Activated T-cell treated with anti-CD3 and anti-CD28 coated beads, Interleukin-2, amount 50 U/mL, for 72 hours (primary cell): ENCODE measurements at places on chromosomes 6 and 20.

DNA sequence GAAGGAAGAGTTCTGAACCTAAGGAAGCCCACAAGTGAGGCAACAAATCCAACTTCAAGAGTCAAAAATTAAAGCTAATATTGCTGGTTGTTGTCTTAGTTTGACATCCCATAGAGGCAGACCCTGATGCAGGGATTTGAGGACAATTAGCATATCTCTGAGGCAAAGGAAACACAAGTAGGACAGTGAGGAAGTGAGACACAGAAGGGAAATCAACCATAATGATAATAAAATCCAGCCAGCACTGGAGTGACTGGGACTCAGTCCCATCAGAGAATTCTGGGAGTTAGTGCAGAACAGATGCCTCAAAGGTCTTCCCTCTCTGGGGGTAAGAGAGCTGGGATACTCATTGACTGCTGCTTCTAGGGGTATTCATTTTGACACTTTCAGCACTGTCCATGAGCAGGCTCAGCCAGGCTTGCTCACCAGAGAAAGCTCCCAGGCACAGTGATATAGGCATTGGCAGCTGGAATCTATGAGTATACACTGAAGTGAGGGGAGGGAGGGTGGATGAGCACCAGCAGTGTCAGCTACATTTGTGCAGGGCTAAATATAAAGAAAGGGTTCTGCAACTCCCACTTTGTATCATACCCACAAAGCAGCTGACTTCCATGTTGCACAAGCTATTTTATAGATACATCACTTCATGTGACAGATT is 43.4 kb upstream of the SPTLC3 start:
- DNase-seq, result no peak

GRCh38 chr6:86192123-86192522 is 549.4 kb upstream of the SYNCRIP start:
- no peak for DNase-seq

DNA sequence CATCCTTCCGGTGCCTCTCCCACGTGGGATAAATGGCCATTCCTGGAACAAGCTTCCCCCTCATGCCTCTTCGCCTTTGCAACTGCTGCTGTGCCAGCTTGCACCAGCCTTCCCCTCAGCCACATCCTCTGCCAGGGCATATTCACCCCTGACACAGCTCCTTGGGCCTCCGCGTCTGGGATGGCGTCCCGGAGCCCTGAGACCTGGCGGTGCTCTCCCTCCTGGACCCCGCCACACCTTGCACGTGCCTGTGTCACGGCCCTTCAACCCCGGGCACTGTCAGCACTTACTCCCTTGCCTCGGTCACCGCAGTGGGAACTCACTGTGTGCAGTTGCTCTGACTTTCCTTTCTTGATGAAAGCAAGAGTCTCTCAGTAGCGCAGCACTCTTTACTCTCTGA is 13.2 kb downstream of the BPHL start:
- no peak for DNase-seq

DNA sequence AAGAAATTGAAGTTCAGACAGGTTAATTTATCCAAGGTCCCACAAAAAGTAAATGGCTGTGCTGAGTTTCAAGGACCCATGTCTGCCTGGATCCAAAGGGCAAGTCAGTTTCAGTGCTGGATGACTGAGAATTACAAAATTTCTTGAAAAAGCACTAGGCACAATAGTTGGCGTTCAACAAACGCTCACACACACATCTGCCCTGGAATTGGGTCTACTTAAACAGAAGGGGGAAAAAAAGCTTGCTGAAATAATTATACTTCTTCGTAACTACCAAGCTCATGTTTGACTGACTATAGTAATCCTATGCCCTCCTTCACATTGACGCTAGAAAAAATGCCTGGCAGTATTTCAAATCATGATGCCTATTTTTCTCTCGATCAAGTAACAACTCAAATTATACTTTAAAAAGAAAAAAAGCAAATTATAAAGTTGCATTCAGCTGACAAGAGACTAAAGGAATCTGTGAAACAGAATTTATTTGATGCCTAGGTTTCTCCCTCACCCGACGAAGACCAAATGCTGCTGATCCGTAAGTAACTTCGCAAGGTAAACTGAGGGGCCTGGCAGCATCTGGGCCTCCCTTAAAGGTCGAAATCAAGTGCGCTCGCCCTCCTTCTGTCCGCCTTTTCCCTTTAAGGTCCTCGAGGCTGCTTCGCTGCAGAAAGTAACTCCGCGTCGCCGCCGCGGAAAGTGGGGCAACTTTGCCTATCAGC is 650 bp upstream of the CD2AP start:
- DNase-seq, result no peak

GRCh38 chr6:135129136-135129856 is 51.8 kb upstream of the MYB start:
- DNase-seq, result no peak
